ENCODE measurements at places on chromosomes 7 and 10.

DNA sequence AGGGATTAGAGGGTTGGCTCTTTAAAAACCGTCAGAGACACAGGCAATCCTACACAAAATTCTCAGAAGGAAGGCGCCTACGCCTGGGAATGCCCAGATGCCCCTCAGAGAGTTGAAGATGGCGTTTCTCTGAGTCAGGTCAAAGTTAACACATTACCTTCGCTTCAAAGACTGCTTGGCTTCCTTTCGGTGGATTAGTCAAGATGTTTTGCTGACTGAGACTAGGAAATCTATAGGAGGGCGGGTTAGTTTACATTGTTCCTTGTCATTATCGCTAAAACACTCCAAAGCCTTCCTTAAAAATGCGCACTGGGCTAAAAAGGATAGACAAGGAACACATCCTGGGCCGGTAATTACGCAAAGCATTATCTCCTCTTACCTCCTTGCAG lies 995 bp upstream of the CFTR start:
- no peak for DNase-seq

DNA sequence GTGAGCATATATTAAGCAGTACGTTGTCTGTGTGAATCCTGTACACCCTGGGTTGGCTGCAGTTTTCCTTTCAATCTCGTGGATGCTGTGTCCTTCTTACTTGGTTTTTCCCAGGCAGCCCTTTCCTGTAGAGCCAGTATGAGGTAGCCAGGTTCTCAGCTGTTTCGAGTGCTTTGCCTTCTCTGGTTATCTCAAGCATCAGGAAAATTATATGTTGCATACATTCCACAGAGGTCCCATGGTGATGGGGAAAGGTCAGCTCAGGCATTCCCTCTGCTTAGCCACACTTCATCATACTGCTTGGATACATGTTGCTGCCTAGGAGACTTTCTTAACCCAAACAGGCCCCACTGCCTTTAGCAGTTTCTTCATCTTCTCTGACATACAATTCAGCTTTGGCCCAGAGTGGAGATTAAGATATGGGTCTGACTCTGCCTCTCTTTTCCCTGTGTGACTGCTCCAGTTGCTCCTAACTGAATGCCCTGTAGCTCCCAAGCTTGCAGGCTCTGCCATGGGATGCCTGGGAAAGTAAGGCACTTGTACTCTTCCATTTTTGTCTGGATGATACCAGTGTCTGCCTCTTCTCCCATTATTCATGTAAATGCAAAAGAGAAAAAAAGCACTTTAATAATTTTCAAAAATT lies 11.3 kb downstream of the GNAI1 start:
- no peak for DNase-seq

GRCh38 chr10:14665865-14666857 lies 108.5 kb downstream of the FAM107B start:
- no peak for DNase-seq

DNA sequence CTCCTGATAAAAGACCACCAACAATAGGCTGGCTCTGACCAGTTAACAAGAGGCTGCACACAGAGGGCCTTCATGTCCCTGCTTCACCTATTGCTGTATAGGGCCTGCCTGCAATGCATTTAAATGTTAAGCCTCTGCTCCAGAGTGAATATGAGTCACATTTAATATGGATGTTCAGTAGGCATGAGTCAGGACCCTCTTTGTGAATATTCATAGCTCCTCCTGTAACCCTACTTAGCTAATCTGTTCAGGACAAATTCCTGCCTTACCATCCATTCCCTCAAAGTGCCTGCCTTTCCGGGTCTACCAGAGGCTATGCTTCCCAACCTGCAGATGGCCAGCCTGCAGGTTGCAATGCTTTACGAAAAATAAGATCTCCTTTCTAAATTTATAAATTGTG lies 32.5 kb downstream of the ARHGAP22 start:
- no peak for DNase-seq

DNA sequence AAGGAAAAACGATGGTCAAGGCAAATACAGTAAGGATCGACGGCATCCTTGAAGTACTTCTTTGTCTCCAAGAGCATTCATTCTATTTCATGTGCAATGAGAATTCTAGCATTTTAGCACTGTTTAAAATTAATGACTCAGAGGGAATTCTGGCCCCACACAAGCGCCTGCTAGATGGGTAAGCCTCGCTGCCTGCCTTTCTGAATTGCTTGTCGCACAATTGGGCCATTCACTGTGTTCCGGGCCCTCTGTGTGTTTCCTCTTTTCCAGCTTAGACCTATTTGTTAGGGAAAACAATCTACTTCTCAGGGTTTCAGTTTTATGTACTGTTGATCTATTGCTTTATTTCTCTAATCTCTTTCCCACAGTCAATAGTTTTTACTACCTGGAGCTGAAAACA lies 204.7 kb upstream of the ZNF32 start:
- no peak for DNase-seq

DNA sequence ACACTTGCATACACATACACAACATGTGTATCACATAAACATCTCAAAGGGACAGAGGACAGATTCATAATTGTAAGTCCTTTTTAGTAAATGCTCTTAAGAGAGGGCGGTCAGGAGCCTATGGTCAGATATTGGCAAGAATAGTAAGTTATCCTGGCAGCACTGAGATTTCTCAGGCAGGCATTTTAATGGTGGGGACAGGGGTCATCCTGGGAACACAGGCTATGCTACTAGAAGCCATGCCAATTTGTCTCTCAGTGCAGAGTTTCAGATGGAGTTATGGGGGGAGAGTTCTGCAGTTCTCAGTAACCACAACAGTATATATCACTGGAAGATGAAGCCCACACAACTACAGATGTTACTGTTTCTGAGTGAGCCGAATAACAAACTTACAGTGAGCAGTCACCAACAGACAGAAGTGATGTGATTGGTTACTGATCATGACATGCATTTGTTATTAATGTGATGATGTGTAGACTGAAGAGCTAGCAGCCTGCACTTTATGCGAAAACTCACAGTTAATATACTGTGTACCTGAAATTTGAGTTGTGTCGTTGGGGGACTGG lies 16.4 kb downstream of the ZNF487 start:
- DNase-seq = no peak

DNA sequence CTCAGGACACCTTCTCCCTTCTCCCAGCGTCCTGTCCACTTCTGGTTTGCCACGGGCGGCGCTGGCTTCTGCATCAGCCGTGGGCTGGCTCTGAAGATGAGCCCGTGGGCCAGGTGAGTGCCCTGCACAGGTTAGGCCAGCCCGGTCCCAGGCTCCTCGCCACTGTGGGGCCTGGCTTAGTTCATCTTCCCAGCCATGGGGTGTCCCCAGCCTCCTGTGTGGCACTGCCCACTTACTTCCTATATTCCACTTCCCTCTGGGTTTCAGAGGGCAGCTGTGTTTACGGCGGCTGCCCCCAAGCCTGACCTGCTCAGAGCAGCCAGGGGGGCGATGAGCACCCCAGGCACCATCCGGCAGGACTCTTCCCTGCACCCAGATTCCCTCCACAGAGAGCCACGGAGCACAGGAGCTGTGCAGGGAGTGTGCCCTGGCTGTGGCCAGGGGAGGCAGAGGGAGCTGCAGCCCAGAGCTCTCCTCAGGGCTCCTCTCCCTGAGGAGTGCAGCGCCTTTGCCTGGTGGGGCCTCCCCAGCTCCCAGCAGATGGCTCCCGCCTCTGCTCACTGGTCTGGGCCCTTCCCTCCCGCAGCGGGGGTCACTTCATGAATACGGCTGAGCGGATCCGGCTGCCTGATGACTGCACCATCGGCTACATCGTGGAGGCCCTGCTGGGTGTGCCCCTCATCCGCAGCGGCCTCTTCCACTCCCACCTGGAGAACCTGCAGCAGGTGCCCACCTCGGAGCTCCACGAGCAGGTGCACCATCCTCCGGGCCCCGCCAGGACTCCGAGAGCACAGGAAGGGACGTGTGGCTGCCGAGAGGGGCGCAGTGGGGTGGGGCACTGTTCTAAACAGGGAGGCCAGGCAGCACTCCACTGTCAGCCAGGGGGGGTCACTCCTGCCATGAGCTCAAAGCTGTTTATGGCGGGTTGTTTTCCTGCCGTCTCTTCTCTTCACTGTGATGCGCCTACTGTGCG lies 6.4 kb downstream of the LFNG start:
- no peak for DNase-seq

DNA sequence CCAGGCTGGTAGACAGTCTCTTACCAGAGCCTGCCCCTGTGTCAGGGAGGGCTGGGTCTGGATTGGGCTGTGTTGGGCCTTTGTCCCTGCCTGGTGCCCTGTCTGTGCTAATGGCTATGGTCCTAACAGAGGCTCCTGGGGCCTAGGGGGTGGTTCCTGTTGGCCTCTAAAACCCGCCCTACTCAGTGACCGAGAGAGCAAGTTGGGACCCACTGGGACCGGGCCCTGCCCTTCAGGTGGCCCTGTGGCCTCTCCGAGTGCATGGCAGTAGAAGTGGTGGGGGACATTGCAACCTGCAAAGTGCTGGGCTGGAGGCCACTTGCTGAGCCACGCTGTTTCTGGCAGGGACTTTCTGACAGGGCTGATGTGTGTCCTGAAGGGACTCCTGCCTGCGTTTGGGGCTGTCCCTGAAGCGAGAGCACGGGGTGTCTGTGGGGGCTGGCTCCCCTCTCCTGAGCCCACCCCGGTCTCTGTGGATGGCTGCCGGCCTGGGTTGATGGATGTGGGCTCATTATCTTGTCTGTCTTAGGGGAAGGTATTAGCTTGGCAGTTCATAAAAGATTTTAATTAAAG lies 56.2 kb downstream of the GLRX3 start:
- no peak for DNase-seq

All from CD4-positive, alpha-beta T cell treated with Interleukin-15 for 4 hours (primary cell).